ENCODE measurements at places on chromosomes 16 and 17.

DNA sequence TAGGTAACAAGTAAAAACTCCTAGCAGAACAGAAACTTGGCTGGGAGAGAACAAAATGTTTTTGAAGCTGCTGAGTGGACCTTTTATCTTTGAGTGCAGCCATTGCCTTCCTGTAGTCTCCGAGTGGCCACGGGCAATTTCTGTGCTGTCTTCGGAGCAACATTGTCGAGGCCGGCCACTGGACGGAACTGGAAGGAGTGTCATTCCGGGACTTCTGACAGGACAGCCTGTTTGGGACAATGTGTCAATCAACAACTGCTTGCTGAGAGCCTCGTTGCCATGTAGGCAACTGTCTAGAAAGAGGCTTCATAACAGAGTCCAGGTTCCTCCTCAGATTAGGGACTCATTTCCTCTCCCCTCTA lies 96.2 kb upstream of the CDYL2 start:
- no peak for DNase-seq

- DNase-seq = no peak
Measured at GRCh38 chr17:19244781-19245180, 7.6 kb downstream of the EPN2 start.

- DNase-seq = no peak
Measured at GRCh38 chr16:59596693-59597092, 862.6 kb upstream of the GOT2 start.

- no peak for DNase-seq
Measured at GRCh38 chr17:30389756-30390300, 11.1 kb downstream of the CPD start.
